ENCODE measurements at places on chromosomes 3 and 15. TPM values are rescaled to one million over a fixed set of nuclear protein-coding genes. Genes with fewer than 3 reads are reported as not detected.

The SKOR1 gene
- 0.47 TPM for total RNA-seq

The TICRR gene
- total RNA-seq: 1.3 TPM

The MCTP2 gene
- total RNA-seq: 103 TPM

The NANOGP8 gene
- 0.34 TPM for total RNA-seq

The RTP1 gene
- total RNA-seq: not detected

The COL8A1 gene
- total RNA-seq: 2.8 TPM

The DPPA2 gene
- not detected for total RNA-seq

GRCh38 chr3:10160925-10161324 is 3.8 kb upstream of the IRAK2 start:
- no peak for DNase-seq

GRCh38 chr3:122754929-122755328 is 38.7 kb downstream of the HSPBAP1 start:
- no peak for DNase-seq

DNA sequence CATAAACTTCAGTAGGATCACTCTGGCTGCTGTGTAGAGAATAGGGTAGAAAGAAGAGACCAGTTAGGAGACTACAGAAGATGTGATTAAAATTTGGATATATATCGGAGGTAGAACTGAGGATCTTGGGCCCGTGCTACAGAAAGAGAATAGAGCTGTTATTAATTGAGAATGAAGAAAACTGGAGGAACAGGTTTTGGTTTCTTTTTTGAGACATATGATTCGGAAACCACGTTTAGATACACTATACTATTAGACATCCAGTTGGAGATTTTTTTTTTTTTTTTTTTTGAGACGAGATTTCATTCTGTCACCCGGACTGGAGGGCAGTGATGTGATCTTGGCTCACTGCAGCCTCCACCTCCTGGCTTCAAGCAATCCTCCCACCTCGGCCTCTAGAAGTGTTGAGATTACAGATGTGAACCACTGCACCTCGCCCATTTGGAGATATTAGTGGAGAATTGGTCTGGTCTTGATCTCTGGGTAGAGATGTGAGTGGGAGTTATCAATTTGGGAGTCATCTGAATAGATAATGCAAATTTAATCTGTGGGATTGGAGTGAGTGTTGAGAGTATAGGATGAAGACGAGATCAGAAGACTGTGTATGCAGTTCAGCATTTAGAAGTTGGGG is 50.9 kb downstream of the TCF12 start:
- DNase-seq: no peak

GRCh38 chr3:4850211-4850927 is 128.9 kb upstream of the BHLHE40 start:
- DNase-seq: no peak

DNA sequence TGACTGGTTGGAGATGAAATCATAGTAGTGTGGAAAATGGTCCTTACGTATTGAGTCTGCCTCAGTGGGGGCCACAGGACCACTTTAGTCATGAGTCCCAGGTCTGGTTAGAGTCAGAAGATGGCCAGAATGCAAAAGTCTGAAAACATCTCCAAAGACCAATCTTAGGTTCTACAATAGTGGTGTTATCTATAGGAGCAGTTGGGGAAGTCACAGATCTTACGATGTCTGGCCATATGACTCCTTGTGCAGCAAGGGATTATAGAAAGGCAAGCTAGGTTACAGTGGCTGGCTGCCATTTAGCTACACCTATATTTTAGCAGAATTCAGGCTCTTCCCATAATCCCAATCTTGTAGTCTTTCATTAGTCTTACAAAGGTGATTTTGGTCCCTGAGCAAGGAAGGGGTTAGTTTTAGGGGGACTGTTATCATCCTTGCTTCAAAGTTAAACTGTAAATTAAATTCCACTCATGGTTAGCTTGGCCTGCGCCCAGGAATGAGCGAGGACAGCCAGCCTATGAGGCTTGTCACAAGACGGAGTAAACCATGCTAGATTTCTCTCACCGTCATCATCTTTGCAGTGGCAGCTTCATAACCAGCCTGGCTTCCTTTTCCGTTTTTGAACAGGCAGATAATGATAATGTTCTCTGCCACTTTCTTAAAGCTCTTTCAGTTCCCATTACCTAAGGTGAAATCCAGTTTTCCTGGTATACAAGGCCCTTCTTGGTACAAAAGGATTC is 134.1 kb downstream of the VPS8 start:
- no peak for DNase-seq

- DNase-seq: no peak
Observed at GRCh38 chr3:197953325-197953724, 3.3 kb downstream of the RPL35A start.

DNA sequence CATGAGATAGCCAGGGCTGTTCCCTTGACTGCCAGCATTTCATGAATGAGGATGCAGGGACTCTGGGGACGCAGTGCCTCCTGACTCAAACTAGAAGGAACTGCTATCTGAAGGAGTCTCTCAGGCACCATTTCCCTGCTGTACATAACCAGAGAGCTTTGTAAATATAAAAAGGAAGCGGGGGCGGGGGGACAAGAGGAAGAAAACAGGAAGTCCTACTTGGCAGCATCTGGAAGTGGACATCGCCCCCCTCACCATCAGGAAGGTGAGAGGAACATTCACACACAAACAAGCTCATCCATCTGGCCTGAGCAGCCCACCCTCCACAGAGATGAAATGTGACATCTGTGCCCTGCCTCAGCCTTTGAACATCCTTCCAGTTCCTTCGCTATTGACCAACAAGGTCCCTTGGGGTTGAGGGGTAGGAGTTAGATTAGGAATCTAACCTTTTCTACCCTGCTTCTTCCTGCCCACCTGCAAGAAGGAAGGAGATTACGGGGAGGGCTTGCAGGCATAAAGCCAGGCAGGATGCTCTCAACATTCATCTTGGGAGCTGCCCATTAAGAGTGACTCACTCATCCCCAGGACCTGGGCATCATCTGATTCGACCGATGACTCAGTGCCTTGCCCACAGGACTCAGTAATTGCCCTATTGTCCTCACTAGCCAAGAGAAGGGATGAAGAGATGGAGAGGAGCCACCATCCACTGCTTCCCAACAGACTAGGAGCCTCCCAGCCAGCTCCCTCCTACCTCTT is 31.9 kb downstream of the SH3BP5 start:
- DNase-seq: no peak

- no peak for DNase-seq
Observed at GRCh38 chr3:28104896-28105534, 136.4 kb upstream of the CMC1 start.

GRCh38 chr3:15923640-15924405 is 126.0 kb upstream of the ANKRD28 start:
- DNase-seq: no peak

GRCh38 chr15:98904544-98904943 is 103.0 kb downstream of the PGPEP1L start:
- DNase-seq: no peak

DNA sequence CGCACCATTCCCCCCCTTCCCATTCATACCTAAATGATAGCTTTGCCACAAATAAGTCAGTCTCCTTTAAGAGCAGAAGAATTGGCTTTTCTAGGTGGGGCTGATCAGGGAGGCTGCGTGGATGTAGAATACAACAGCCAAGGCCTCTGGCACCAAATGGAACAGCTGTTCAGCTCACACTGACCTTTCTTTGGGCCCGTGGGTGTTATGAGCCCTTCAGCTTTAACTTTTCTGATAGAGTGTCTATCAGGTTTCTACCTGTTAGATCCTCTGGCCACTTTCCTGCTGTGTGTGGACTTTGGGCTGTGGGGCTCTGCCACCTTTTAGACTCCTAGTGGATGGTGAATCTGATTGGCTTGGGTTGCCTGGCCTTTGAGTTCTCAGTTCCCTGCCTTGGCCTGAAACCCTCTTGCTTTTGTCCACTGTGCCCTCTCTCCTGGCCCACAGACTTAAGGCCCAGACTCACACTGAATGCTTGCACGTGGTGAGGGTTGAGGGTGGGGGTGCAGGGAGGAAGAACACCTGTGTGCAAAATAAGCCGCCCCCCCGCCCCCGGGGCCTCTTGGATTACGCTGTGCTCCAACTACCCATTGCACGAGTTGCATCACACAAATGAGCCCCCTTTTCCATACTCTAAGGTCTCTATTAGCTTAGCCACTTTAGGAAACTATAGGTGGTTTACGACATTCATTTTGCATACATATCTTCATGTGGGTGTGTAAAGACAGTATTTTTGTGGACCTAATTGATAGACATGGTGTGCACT is 1.3 kb upstream of the RFX7 start:
- DNase-seq: peak; percentile 57

GRCh38 chr3:132841621-132842020 is 119.4 kb upstream of the NPHP3 start:
- no peak for DNase-seq
